Ecto neural progenitor cell (in vitro differentiated cells): ENCODE measurements at places on chromosomes 7 and 10.

GRCh38 chr10:45023426-45023825 is 22.7 kb downstream of the ZNF22 start:
- DNase-seq = no peak

DNA sequence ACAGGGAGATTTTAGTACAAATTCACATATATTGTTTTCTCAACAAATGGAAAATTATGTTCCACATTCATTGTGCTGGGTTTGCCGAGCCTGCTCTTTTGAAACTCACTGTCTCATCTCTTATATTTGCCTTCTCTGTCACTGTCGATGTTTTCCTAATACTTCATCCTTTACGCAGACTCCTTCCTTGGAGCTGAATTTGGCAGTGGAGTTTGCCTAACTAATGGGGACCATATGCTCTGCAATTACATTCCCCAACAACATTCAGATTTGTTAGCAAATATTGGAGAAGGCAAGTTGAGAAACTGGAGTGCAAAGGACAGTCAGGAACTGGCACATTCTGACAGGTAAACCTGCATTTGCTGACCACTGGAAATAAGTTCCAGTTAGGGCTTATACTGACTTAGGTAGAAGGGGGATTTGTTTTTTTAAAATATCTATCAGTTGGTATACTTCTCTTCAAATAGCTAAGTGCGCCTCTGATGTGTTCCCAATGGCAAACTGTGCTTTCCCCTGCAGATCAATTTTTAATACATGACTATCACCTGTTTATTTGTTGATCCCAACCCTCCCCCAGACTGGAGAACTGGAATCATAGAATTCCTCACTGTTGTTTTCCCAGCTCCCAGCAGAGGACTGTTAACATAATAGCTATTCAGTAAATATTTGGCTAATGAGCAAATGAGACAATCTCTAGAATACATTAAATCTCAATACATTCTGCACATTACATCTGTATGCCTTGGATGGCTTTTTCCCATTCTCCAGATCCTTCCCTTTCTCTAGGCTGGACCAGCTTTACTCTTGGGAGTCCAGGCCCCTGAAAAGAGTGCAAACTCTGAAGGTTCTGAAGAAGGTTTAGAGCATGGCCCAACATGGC is 769.3 kb downstream of the KCNMA1 start:
- no peak for DNase-seq

- no peak for DNase-seq
Measured at GRCh38 chr10:79292891-79293746, 54.1 kb upstream of the PPIF start.

GRCh38 chr10:132865171-132865631 is 77.2 kb downstream of the CFAP46 start:
- DNase-seq = peak; percentile 41

DNA sequence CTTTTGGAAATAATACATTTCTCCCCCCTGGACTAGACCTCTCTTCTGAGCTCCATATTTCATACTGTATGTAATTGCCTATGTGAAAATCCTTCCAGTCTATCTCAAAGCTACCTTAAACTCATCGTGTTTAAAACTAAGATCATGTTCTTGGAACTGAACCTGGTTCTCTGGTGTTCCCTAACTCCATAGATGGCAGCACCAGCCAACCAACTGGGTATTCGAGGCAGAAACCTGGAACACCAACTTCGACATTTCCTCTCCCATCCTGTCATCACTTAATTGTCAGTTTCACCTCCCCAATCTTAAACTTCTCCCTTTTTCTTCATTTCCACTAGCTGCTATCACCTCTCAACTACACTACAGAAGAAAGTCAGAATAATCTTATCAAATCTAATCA is 87.0 kb downstream of the ANKIB1 start:
- no peak for DNase-seq

GRCh38 chr7:150824379-150825177 is 24.0 kb downstream of the TMEM176A start:
- DNase-seq = peak; percentile 25

DNA sequence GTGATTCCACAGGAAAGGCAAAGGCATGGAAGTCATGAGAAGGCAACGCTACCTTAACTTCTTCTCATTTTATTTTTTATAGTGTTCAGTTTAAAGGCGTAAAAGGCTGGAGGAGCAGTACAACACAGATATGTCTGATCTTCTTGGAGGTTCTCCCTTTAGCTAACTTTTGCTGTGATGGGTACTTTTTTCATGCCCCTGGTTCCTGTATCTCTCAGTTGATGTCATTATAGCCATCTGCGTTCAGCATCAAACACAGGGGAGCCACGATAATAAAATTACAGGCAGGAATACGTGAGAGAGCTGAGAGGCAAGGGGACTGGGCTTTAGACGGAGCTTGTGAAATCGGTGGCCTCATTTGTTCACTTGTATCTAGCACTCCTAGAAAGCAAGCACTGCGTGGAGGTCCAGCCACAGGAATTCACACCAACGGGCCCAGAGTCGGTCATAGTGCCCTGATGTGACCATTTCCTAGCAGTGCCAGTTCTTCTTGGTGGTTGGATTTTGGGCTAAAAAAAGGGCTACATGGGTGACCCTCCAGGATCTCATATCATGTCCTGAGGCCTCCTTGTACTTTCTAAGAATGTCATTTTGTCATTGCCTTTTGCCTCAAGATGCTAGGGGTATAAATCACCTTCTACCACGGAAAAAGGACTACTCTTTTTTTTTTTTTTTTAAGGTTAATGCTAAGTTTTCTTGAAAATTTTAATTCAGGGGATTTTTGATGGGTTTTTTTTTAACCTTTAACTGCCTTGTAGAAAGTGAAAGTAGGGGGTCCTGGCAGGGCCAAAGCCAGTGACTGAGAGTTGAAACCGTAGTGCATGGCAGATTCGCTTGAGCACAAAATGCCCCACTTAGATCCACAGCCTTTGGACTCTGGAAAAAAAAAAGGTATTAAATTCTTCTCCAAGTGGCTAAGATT is 191.5 kb downstream of the CELF2 start:
- DNase-seq = no peak

DNA sequence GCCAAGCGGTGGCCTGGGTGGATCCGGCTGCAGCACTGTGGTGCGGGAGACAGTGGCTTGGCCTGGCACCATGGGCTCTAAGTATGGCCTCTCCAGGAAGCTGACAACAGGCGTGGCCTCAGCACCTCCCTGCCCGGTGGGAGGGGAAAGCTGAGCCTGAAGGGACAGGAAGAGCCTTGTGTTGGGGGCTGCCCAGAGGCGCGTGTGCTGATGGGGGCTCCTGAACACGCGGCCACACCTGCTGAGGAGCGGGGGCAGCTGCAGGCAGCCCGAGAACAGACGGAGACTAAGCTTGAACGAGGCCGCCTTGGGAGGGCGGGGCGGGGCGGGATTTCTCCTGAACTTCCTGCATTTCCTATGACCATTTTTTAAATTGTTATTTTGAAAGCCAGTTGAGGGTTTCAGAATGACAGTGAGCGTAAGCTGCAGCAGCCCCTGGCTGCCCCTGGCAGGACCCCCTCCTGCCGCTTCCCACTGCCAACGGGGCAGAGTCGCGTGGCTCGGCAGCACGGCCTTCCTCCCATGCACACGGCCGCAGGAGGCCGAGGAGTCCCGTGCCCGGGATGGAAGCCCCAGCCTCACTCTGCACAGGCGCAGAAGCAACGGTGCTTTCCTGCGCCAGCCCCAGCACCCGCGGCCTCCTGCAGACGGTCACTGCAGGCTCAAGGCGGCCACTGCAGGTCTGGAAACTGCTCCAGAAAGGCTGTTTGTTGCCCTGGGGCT is 43.2 kb downstream of the DPYSL4 start:
- DNase-seq = no peak

- DNase-seq = no peak
Measured at GRCh38 chr7:11573128-11573750, 258.8 kb downstream of the THSD7A start.

- DNase-seq = no peak
Measured at GRCh38 chr7:108403597-108404217, 52.5 kb downstream of the NRCAM start.

GRCh38 chr7:10643545-10643944 is 330.1 kb upstream of the PHF14 start:
- DNase-seq = no peak

DNA sequence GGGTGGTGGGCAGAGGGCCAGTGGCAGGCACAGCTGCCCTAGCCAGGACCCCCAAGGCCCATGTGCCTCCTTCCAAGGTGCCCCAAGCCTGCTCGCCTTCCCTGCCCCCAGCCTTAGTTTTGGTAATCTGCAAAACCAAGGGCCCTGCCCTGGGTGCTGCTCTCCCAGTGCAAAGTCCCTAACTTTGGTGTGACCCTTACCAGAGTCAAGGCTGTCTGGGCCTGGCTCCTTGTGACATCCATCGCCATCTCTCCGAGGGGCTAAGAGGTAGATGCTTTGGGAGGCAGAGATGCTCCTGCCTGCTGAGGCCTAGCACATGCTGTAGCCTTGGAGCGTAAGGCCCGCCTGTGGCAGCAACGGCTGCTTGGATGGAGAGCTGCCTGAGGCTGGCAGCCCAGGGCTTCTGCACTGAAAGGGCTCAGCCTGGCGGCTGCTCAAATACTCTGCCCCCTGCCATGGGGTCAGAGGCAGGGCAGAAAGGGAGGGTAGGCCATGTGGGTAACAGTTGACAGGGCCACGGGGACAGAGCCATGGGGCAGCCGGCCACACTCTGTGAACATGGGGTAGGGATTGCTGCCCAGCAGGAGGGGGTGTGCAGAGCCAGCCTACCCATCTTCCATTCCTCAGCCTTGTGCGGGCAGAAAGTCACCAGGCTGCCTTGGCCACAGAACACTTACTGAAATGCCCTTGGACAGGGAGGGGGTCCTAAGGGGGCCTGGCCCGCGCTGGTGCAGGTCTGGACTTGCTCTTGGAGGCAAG is 17.9 kb upstream of the MYL7 start:
- no peak for DNase-seq

DNA sequence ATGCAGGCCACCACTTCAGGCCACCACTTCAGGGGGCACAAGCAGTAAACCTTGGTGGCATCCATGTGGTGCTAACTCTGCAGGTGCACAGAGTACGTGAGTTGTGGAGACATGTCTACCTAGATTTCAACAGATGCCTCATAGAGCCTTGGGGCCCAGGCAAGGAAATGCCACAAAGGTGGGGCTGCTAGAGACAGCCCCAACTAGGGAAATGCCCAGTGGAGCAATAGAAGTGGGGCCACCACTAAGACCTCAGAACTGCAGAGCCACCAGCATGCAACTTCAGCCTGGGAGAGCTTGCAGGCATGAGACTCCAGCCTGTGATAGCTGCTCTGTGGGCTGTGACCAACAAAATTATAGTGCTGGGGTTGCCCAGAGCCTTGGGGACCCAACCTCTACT is 107.6 kb downstream of the DNAJC1 start:
- no peak for DNase-seq

DNA sequence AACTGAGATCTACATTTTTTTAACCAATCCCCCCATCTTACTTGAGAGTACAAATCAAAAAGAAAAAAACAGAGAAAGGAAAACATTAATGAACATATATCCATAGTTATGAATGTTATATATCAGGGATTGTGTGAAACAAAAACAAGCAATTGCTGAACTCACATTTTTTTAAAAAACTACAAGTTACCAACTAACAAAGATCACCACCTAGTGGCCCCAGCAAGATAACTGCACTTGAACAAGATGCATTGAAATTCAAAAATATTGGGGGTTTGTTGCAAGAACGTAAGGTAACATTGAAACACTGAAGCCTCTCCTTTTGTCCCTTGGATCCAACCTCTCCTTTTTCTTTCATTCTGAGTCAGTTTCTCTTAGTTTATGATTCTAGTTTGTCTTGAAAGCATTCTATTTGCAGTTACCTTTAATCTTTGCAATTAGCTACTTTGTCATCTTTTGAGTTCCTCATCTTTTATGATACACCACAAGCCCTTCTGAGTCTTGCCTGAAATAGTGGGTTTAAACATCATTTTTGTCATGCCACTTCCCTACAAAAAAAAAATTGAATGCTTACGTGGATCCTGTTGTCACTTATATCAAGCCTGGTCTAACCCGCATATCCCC is 87.3 kb upstream of the TES start:
- DNase-seq = no peak

GRCh38 chr7:272108-272615 is 17.8 kb upstream of the FOXL3 start:
- DNase-seq = no peak

- peak; percentile 65 for DNase-seq
Measured at GRCh38 chr7:92695308-92696261, 105.4 kb upstream of the FAM133B start.

- peak; percentile 20 for DNase-seq
Measured at GRCh38 chr10:118971187-118971586, 58.3 kb upstream of the NANOS1 start.

DNA sequence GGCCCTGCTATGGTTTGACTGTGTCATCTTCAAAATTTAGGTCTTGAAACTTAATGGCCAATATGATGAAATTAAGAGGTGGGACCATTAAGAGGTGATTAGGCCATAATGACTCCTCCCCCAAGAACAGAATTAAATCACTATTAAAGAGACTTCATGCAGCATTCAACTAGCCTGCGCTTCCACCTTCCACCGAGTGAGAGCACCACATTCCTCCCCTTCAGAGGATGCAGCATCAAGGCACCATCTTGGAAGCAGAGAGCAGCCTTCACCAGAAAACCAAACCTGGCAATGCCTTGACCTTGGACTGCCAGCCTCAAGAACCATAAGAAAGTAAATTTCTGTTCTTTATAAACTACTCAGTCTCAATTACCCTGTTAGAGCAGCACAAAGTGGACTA is 371.1 kb upstream of the NFE2L3 start:
- no peak for DNase-seq

GRCh38 chr7:101916876-101917275 is 99.5 kb downstream of the CUX1 start:
- no peak for DNase-seq

DNA sequence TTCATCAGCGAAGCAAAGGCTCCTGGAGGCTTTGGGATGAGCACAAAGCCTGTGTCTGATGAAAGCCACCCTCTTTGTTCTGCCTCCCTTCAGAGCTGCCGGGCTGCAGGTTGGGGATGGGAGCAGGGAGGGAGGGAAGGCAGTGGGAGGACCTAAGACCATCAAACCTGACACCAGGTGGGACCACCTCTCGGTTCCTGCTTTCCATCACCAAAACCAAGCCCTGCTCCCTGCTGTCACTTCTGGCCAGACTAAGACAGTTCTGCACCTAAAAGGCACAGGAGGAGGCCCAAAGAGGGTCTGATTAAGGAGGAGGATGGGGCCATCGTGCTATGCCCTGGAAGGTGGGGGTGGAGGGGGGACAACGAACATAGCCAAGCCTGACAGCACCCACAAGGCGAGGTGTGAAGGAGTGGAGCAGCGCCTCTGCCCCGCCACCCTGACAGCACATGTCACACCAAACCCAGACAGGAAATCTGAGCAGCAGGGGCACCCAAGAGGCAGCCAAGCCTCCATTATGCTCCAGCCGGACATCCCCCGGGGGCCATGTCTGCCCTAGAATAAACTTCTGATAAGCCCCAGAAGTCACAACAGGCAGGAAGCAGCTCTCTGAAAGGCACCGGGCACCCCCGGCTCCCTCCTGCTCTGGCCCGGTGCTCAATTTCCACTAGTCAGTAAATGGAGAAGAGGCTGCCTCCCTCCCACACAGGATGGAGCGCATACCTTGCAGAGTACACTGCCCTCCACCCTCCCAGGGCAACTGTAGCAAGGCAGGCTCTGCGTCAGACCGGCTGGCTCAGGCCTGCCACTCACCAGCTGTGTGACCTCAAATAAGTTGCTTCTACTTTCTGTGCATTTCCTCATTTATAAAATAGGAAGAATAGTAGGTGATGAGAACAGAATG is 48.9 kb downstream of the DLG5 start:
- no peak for DNase-seq

GRCh38 chr10:101087376-101087775 is 25.6 kb downstream of the KAZALD1 start:
- no peak for DNase-seq
